ENCODE measurements at places on chromosomes 11 and 22.
A peak's percentile ranks its signal among the peaks of the same experiment; 100 is the strongest.

GRCh38 chr22:37820350-37820749 is 2.8 kb upstream of the GALR3 start:
- no peak for DNase-seq

- DNase-seq: no peak
Measured at GRCh38 chr11:111735262-111736116, 30.7 kb downstream of the PPP2R1B start.

- peak; percentile 86 for DNase-seq
Measured at GRCh38 chr11:73271936-73272679, at the start of gene P2RY6. Gene P2RY6, plus strand, starts transcription at chr11:73272338. Its CDS starts 24,181 bp downstream, at chr11:73296519.

GRCh38 chr11:69535908-69536307 is 54.4 kb downstream of the LINC01488 start:
- DNase-seq: no peak

Measured in suppressor macrophage (primary cell).